ENCODE measurements at places on chromosomes 16 and 17. TPM values are rescaled to one million over a fixed set of nuclear protein-coding genes. Genes with fewer than 3 reads are reported as not detected.

ITGAD gene
- polyA plus RNA-seq = 0.45 TPM

WFIKKN1 gene
- polyA plus RNA-seq = 0.80 TPM

GRCh38 chr17:61485067-61485775 is 33.0 kb downstream of the TBX4 start:
- DNase-seq = no peak

DNA sequence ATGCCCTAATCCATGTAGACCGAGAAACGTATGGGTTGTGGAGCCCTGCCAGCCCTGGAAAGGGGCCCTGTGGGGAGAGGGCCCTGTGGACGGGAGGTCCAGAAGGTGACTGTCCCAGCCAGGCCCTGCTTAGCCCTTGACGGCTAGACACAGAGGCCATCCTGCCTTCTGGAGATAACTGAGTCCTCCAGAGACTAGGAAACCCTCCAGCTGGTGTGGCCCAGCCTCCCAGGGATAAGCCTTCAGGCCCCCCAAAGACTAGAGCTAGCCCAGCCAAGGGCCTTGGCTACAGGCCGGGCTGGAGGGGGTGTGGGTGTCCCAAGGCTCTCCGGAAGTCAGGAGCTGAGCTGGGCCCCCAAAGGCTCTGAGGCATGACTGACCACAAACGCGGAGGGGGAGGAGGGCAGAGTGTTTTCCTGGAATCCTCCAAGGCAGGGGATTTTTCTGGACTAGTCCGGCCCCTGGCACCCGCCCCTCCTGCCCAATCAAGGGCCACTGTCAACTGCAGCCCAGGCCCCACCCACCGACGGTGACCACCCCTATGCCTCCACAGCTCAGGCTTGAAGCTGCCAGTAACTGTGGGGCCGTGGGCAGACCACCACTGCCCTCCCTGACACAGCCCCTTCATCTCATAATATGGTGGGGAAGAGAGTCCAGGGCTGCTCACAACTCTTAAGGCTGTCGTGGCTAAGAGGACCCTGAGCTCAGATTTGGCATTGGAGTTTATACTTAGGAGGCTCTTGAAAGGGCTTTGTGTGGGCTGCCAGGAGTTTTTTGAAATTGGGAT is 885 bp upstream of the VASN start:
- no peak for DNase-seq

- no peak for DNase-seq
Observed at GRCh38 chr16:83266848-83267553, 540.8 kb upstream of the HSBP1 start.

DNA sequence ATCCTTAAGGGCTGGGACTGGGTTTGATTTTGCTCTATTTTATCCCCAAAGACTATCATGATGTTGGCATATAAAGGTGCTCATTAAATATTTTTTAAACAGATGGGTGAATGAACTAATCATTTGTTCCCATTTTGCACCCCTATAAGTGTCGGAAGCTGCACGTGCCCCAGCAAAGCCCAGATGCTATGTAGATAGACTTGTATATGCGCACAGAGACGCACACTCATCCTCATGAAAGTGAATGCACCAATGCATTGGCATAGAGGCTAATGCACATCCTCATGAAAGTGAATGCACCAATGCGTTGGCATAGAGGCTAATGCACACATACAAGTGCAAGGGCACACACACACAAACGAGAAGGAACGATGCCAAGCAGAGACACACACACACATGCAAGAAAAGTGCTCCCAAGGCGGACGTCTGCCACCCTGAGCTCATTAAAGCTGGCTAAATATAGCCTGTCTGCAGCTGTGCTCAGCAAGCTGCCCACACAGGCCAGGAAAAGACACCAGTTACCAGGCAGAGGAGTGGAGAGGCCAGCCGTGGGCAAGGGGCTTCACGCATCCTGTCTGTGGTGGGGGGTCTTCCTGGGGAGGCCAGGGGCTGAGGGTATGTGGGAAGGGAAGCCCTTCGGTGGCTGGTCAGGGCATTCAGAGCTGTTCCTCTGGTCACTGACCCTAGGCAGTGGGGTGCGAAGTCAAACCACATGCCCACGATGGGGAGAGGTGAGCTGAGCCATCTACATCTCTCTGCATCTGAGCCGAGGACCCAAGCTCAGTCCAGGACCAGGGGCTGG is 52.6 kb downstream of the PIMREG start:
- no peak for DNase-seq

GRCh38 chr16:85495823-85496538 is 117.1 kb upstream of the GSE1 start:
- no peak for DNase-seq

DNA sequence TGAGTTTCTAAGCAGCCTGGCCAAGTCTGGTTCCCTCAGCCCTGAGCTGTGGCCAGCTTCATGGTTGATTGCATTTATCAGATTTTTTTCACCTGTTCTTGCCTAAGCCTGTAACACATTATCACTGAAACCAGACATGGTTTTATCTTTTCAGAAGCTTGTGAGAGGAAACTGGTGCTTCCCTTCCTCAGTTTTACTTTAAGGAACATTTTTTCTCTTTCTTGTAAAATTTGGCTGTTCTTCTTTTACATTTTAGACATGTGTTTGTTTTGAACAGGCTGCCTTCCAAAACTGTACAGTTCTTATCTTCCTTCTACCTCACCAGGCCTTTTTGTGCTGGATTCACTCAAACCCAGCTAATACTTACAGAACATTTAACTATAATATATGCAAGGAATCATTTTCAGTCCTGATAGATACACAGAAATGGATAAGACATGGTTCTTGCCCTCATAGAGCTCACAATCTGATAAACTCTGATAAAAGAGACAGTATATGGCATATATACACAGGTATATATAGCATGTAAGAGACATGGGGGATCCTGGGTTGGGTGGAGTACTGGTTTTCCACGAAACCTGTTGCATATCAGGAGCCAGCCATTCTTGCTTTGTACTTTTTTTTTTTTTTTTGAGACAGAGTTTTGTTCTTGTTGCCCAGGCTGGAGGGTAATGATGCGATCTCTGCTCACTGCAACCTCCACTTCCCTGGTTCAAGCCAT is 44.5 kb downstream of the ZNRF1 start:
- no peak for DNase-seq

DNA sequence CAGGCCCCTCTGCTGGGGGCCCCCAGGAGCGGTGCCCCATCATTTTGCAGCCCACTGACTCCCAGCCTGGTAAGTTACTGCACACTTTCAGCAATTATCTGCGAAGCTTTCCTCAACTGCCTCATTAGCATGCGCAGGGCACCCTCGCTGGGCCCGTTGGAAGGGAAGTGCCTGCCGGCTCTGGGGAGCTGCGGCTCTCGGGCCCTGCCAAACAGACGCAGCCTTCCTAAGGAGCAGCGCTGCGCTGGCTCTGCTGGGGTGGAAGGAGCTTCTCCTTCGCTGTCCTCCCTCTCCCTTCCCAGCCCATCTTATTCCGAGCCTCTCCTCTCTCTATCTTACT is 71.0 kb downstream of the RBBP6 start:
- DNase-seq = no peak

- no peak for DNase-seq
Observed at GRCh38 chr17:78915872-78916632, 9.1 kb downstream of the TIMP2 start.

GRCh38 chr16:61798741-61799140 is 237.5 kb downstream of the CDH8 start:
- no peak for DNase-seq

Data from hindlimb muscle (tissue), 1 donor.